ENCODE measurements at places on chromosomes 3 and 15.

DNA sequence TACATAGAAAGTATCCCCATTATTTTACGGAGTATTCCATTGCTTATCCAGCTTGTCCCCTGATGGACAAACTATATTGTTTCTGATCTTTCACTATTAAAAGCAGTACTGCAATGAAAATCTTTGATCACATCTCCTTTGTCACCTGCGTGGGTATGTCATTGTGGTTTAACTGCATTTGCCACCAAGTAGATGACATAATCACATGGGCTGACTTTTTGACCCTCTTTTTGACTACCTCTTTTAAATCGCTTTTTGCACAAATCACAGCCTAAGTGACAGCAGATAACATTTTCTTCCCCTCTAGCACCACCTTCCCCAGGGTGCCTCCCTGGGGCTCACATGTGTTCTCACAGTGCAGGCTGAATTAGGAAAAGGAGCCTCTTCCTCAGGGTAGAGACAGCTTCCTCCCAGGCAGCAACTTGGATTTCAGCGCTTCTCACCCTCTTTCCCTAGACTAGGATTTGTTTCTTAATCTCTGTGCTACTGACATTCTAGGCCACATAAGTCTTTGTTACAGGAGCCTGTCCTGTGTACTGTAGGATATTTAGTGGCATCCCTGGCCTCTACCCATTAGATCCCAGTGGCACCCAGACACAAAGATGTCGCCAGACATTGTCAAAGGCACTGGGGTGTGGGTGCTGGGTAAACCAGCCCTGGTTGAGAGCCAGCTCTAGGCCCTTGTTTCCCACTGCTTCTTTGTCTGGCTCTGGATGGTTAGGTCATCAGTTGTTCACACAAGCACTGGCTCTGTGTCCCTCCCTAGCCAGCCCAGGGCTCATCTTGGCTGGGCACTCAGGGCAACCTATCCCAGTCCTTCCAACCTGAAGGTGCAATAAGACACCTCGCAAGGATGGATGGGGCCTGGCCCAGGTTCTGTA is 1.3 kb upstream of the RBP1 start:
- no peak for DNase-seq

DNA sequence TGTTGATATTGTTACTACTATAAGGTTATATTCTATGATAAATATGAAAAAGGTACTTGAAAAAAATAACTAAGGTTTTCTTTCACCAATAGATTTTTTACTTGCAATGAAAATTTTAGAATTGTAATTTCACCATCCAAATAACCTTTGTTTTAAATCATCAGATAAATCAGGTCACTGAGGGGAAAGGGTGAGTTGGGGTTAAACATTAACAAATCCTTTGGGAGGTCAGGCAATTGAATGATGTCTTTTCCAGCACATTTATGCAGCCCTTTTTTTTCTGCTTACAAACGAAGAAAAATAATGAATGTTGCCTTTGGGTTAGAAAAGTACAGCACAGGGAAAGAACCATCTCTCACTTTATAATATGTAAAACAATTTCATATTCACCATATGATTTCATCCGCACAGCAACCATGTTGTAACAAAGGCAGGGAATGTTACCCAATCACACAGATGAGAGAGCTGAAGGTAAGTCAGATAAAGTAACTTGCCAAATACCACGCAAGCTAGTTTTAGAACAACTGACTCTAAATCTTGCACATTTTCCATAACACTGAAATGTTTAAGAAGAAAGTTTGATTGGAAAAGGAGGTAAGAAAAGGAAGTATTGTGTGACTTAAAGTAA is 151.3 kb downstream of the FGF12 start:
- DNase-seq = no peak

- no peak for DNase-seq
Measured at GRCh38 chr3:73600293-73600938, 24.3 kb downstream of the PDZRN3 start.

GRCh38 chr3:8197384-8197783 is 304.2 kb upstream of the LMCD1 start:
- DNase-seq = no peak

DNA sequence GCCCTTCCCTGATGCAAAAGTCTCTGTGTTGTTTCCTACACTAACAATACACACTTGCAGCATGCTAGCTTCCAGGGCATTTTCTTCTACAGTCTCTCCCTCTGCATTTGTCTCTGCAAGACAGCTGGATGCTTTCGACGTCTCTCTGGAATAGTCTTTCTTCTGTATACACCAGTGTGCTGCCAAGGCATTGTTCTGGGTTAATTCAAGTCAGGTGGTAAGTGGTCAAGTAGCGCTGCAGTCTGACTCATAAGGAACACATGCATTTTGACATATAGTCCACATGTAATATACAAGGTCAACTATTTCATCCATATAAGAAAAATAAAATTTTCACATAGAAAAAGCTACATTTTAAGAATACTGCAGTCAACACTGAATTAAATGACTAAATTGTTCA is 92.7 kb downstream of the MYLK start:
- DNase-seq = no peak

DNA sequence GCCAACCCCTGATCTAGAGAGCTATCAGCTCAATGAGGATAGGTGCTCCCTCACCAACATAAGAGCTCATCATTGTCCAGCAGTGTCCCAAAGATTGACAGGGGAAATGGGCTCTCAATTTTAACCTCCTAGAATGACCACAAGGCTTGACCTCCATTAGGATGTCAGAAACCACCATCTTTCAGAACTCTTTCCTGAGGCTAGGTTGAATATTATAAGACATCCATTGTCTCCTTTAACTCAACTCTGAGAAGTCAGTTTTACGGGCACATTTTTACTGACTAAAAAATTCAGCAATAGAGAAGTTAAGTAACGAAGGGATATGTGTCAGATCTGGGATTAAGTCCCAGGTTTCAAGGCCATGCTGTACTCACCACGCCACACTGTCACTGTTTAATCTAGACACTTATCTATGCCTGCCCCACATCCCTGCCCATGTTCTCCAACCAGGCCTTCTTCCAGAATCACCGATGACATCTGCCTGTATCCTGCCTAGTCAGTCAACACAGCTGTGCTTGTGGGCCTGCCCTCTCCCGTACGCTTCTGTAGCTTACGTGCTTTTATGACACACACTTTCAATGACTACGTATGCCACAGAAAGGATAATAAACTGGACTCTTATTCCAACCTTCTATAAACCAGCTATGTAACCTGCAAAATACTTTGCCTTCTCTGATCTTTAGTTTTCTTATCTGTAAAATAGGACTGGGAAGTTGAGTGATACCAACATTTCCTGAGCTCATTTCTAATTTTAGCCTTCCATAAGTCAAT is 17.1 kb upstream of the MUC13 start:
- DNase-seq = no peak

- DNase-seq = no peak
Measured at GRCh38 chr3:46947981-46948791, 28.4 kb downstream of the CCDC12 start.

GRCh38 chr15:100125401-100126191 is 216.2 kb downstream of the ADAMTS17 start:
- DNase-seq = no peak

- no peak for DNase-seq
Measured at GRCh38 chr15:57611123-57611522, 19.4 kb downstream of the MYZAP start.

DNA sequence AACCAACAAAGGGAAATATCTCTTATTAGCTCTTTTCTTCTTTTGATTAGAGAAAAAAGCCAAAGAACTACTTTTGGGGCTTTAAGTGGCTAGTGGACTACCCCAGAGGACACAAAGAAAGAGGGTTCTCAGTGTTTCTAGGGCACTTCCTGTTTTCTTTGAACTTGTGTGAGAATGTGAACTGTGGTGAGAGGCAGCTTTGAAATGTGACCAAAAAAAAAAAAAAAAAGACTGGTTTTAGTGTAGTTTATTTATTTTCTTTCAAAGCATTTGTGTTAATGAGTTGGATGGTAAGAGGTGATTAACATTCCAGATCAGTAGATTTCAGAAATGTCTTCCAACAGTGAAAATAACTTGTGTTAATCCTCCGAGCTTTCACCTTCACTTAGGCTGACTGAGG is 32.4 kb downstream of the SELENOT start:
- DNase-seq = peak; percentile 26

DNA sequence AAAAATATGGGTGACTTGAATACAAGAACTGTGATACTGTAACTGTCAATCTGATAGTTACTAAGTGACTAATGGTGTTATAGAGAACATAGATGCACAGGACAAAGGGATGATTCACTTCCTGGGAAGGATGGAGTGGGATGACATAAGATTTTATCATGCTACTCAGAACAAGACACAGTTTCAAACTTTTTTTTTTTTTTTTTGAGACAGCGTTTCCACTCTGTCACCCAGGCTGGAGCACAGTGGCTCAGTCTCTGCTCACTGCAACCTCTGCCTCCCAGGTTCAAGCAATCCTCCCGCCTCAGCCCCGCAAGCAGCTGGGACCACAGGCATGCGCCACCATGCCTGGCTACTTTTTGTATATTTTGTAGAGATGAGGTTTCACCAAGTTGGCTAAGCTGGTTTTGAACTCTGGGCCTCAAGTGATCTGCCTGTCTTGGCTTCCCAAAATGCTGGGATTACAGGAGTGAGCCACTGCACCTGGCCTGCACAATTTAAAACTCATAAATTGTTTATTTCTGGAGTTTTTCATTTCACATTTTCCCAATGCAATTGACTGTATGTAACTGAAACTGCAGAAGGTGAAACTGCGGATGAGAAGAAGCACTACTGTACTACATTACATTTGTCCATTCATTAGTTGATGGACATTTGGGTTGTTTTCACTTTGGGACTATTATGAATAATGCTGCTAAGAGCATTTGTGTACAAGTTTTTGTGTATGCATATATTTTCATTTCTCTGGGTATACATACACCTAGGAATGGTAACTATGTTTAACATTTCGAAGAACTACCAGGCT is 40.6 kb downstream of the ADIPOQ start:
- no peak for DNase-seq

GRCh38 chr3:42264399-42265058 is 1.5 kb downstream of the CCK start:
- DNase-seq = no peak

DNA sequence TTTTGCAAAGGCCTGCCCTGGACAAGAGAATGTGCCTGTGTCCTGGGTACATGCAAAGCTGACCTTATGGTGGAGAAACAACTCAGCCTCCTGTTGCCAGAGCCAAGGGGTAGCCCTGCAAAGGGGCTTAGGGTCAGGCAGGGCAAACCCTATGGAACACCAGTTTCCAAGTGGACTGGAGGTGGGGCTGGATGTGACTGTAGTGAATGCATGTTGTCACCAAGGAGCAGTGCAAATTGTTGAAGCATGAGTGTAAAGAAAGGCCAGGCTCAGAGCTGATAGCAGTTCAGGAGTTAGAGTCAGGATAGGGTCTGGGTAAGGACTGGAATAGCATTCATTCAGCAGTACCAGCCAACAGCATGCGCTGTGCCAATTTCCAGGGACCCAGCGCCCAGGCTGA is 82.9 kb upstream of the PXYLP1 start:
- DNase-seq = no peak

- DNase-seq = no peak
Measured at GRCh38 chr3:132606085-132606484, 9.0 kb downstream of the ACKR4 start.

Measured in GM12878 (cell line).